ENCODE measurements at places on chromosomes 5 and 9.
A peak's percentile ranks its signal among the peaks of the same experiment; 100 is the strongest.

DNA sequence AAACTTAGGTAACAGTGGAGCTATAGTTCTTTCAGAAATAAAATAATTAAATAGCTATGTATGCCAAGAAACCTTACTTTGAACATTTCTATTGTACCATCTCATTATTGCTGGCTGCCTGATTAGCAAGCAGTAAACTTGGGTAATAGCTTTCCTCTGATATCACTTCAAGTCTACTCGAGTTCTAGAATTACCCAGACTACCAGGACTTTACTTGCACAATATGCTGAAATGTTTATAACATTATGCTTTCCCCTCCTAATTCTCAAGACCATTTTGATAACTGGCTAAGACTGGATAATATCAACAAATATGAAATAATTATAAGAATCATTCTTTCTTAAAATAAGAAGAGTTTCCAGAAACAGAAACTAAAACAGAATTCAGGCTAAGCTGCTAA, 512.6 kb downstream of the RAB3C start:
- DNase-seq, result no peak

- no peak for DNase-seq
Measured at GRCh38 chr5:69525490-69525889, 32.9 kb downstream of the OCLN start.

- DNase-seq, result no peak
Measured at GRCh38 chr5:77545285-77545684, 53.2 kb upstream of the WDR41 start.

DNA sequence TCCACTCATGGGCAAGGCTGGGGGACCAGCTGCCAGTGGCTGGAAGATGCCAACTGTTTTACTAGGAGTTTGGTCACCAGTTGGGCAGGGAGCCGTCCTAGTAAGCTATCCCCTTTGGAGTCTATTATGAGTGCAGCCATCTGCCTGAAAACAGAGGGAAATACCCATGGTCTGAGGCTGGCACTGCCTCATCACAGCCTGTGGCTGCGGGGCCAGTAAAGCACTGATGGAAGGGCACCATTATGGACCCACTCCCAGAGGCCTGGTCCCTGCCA, 187.2 kb upstream of the PANK3 start:
- DNase-seq, result peak; percentile 94

DNA sequence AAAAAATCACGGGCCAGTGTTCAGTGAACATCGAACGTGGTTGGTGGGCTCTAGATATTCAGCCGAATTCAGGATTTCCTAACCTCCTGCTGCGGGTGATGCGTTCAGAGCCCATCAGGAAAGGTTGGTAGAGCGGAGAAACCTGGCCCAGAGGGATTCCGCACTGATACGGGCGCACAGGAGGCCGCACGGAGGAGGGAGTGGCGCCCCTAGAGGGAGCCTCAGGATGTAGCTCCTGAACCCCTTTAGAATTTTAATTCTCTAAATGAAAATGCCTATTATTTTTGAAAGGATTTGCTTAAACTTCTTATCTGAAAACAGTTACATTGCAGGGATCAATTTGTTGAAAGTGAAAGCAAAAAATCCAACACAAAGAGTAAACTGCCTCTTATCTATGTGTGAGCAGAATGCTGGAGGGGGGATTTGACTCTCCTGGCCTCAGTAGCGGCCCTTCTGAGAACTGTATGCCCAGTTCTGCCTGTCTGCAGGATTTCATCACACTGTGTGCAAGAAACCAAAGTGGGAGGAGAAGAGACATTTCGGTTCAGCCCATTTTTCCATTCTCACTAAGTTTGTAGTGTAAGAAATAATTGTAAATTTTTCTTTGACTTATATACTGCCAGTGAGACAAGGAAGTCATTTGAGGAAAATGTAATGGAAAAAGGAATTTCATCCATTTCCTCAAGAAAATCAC, 75.9 kb downstream of the TENT4A start:
- DNase-seq, result no peak

GRCh38 chr5:79509244-79509885, 4.6 kb downstream of the HOMER1 start:
- no peak for DNase-seq

- DNase-seq, result no peak
Measured at GRCh38 chr5:131366428-131366827, 102.6 kb downstream of the CDC42SE2 start.

GRCh38 chr5:28766565-28767158, 1728.3 kb upstream of the CDH9 start:
- peak; percentile 6 for DNase-seq

- DNase-seq, result peak; percentile 80
Measured at GRCh38 chr5:142600611-142601358, 85.1 kb downstream of the FGF1 start.

- DNase-seq, result no peak
Measured at GRCh38 chr5:40312205-40312604, 367.5 kb upstream of the PTGER4 start.

DNA sequence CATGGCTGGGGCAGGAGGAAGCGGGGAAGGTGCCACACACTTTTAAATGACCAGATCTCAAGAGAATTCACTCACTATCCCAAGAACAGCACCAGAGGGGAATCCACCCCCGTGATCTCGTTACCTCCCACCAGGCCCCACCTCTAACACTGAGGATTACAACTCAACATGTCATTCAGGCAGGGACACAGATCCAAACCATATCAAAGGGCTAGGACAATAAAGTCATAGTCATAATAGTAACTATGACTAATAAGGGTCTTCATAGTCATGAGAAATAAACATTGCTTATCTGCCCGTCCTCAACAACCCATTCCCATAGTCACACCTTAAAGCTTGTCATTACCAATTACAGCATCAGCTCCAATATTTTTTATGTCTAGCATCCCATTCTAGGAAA, 65.3 kb upstream of the SMC2 start:
- DNase-seq, result no peak

- no peak for DNase-seq
Measured at GRCh38 chr5:35502206-35502605, 115.5 kb upstream of the SPEF2 start.

GRCh38 chr9:133824802-133825186, 86.6 kb upstream of the SARDH start:
- no peak for DNase-seq

- DNase-seq, result no peak
Measured at GRCh38 chr9:35938474-35939356, 19.2 kb downstream of the OR2S2 start.

GRCh38 chr5:17279487-17279886, 62.1 kb downstream of the BASP1 start:
- no peak for DNase-seq

DNA sequence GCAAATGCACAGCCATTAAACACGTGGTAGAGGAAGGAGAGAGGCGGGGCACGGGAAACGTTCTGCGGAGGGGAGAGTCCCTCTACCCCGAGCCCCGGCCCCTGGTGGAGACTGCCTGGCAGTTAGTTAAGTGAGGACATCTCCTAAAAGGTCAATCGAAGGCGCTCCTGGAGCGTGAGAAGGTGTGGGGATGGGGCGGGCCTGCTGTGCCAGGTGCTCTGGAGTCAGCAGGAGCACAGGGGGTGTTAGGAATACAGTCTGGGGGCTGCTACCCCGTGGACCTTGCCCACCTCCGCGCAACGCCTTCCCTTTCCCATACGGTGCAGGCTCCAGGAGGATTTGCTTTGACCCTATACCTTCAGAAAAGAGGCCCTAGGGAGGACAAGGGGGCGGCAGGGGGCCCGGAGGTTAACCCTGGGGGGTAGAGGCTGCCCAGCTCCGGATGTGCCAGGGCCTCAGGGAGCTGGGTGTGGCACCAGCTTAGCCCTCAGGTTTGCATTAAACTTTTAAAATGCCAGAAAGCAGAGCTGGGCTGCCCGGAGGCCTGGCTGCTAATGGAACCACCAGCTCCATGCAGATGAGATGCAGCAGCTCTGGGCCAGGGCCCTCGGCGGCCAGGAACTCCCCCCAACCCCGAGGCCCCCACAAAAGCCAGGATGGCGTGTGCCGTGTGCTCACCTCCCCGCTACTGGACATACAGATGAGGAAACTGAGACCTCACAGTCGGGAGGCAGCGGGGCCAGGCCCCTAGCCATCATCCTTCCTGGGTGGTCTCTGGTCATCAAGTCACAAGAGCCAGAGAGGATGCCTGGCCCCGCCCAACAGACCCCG, 39.2 kb downstream of the NACC2 start:
- DNase-seq, result no peak

GRCh38 chr9:90789862-90790261, 11.8 kb upstream of the SYK start:
- no peak for DNase-seq

DNA sequence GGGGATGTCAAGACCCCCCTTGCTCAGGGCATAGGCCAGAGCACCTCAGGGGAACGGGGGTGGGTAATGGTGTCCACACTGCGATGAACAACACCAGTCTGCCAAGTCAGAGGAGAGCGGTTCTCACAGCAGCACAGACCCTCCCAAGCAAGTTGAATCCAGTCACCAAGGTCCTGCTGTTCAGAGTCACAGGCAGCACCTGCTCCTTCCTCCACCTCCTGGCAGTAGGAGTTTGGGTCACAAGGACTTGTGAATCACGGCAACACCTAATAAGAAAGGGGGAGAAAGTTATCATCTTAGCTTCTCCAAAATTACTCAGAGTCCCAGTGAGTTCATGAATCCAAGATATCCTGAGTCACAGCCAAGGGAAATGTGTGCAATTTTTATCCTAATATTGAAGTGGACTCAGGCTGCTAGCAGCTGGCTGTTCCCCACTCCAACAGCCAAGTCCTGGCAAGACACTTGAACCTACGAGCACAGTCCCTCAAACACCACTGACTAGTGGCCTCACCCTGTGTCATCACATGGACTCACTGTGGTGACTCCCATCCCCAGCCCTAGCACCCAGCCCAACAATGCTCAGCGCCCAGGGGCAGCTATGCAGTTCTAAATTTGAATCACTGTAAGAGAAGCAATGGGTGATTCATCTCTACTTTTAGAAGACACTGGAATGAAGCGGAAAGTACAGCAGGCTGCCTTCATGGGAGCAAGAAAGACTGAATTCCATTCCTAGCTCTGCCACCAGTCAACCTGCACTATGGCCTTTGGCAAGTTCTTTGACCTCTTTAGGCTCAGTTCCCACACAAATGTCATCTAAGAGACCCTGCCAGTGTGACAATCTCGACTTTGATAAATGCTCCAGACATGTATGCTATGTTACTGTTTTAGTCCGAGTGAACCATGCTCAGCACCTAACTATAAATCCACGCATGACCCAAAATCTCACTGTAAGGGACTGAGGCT, 113.7 kb downstream of the KLHL3 start:
- peak; percentile 87 for DNase-seq

DNA sequence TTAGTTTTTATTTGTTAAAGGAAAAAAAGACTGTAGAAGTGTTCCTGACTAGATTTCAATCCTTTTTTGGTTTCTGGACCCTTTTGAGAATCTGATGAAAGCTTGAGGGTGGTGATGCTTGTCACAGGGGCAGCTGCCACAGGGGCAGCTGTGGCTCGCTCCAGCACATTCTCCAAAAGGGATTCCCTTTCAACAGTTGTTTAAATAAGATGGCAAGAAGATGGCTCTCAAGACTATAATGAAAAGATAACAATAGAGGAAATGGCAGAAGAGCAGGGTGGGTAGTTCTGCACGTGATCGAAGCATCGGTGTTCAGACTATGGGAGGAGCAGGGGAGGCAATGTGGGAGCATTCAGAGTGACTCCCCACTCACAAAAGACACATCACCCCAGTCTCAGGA, 46.5 kb upstream of the TNFAIP8 start:
- DNase-seq, result no peak

GRCh38 chr9:35696520-35697215, 6.9 kb upstream of the TPM2 start:
- DNase-seq, result peak; percentile 67

DNA sequence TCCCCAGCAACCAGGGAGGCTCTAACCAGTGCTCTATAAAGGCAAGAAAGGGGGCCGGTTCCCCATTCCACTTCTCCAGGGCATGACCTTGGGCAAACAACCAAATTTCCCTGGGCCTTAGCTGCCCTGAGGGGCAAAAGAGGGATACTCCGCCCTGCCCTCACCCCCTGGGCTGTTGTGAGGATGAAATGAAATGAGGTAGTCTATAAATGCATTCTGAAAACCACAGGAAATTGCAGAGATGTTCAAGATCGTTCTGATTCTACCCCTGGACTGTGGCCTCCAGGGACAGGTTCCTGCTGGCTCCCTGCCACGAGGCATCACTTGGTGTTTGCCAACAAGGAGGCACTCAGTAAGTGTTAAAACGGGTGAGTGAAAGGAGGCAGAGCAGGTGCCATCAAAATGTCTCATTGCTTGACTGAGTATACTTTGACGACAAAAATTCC, 5.7 kb downstream of the RAPGEF1 start:
- DNase-seq, result no peak

DNA sequence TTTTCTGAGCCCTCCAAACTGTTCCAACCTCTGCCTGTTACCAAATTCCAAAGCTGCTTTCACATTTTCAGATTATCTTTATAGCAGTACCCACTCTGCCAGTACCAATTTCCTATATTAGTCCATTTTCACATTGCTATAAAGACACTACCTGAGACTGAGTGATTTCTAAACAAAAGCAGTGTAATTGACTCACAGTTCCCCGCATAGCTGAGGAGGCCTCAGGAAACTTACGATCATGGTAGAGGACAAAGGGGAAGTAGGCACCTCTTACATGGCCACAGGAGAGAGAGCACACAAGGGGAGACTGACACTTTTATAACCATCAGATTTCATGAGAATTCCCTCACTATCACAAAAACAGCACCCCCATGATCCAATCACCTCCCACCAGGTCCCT, 105.0 kb downstream of the DTWD2 start:
- no peak for DNase-seq

GRCh38 chr5:16179936-16180788, 571 bp upstream of the MARCHF11 start:
- no peak for DNase-seq

GRCh38 chr5:38533286-38534155, 22.9 kb downstream of the LIFR start:
- DNase-seq, result no peak
